ENCODE measurements at places on chromosomes 11 and 22.

GRCh38 chr11:7846003-7846402 lies 49.3 kb upstream of the OR5P2 start:
- DNase-seq: no peak

- no peak for DNase-seq
Observed at GRCh38 chr22:42639541-42640241, 710 bp downstream of the ATP5MGL start.

DNA sequence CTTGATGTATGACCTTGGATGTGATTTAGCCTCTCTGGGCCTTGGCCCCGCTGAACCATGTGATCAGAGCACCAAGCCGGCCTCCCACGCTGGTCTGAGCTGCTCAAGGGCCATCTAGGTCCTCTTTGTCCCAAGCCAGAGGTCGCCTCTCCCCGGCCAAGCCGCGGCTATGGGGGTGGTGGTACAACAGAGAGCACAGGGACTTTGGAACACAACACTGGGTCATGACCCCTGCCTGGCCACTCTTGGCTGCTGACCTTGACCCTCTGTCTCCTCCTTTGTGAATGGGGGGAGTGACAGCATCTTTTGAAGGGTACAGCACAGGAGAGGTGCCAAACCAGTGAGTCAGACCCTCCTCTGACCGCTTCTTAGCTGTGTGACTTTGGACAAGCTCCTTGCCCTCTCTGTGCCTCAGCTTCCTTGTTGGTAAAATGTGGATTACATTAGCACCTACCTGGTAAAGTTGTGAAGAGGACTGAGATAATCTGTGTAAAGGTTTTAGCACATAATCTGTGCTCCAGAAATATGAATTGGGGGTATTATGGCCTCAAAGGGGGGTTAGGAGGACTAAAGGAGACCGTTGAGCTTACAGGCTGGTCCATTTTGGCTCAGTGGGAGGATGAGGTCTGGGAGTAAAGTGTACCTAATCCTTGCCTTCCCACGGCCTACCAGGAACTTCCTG lies 4.7 kb downstream of the SCYL1 start:
- no peak for DNase-seq

DNA sequence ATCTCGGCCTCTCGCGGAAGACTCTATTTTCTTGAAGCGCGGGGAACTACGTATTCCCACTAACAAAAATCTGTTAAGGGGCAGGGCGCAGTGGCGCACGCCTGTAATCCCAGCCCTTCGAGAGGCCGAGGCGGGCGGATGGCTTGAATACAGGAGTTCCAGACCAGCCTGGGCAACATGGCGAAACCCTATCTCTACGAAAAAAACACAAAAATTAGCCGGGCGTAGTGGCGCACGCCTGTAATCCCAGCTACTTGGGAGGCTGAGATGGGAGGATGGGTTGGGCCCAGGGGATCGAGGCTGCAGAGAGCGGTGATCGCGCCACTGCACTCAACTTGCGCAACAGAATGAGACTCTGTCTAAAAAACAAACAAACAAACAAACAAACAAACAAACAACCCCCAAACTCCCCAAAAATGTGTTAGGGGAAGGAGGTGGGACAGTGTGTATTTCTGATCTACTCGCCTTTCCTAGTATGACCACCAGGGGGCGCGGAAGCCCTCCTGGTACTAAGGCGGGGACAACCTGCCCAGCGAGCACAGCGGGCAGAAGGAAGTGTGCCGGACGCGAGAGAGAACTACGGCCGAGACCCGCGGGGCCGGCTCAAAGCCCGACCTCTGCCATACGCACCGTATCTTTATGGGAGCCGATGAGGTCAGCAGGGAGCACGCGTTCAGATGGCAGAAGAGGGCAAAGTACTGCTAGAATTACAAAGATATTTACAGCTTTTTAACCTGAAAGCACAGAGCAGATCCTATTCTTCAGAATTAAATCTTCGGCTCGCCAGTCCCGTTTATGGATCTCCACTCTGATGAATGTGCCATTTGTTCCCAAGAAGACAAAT lies 1.3 kb upstream of the STX3 start:
- DNase-seq: peak; percentile 83

DNA sequence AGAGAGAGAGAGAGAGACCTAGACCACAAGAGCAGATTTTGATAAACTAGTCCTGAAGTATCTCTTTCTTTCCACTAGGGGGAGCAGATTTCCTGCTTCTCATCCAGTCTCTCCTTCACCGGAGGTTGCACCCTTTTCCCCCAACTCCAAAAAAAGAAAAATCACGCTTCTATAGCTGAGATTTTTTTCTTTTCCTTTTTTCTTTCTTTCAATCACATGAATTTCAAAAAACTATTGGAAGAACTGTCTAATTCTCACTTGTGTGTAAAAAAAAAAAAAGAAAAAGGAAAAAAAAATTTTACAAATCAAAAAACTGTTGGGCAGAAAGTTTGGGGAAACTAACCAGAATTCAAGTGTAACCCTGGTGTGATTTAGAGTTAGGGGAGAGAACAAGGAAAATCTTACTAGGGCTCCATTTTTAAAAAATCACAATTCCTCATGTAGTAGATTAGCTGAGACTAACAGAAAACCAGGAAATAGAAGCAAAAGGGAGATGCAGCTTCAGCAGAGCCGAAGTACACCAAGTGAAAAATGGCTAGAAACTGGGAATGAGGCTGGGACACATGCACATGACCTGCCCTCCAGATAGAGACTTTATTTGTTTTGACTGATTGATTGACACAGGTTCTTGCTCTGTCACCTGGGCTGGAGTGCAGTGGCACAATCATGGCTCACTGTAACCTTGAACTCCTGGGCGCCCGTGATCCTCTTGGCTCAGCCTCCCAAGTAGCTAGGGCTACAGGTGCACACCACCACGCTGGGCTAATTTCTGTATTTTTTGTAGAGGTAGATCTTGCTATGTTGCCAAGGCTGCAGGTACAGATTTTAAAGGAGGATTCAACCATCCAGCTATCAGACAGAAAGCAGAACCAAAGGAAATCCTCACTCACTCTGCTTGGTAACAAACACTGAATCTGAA lies 27.1 kb downstream of the SDHD start:
- peak; percentile 72 for DNase-seq
